ENCODE measurements at places on chromosomes 16 and 17. TPM values are rescaled to one million over a fixed set of nuclear protein-coding genes. Genes with fewer than 3 reads are reported as not detected.

The TP53TG3F gene
- not detected for total RNA-seq

The CHST4 gene
- not detected for total RNA-seq

The KRT20 gene
- not detected for total RNA-seq

The MYO15B gene
- 4.2 TPM for total RNA-seq

The CDH1 gene
- total RNA-seq, result 3.2 TPM

The RHOT1 gene
- total RNA-seq, result 39.6 TPM

The NPIPA3 gene
- 0.24 TPM for total RNA-seq

The RCVRN gene
- under 0.01 TPM for total RNA-seq

The CBFA2T3 gene
- total RNA-seq, result 0.16 TPM

The MRPS23 gene
- total RNA-seq, result 13.8 TPM

The UMOD gene
- not detected for total RNA-seq

The DHRS7C gene
- not detected for total RNA-seq

The TTYH2 gene
- 7.5 TPM for total RNA-seq

The DDX5 gene
- total RNA-seq, result 379 TPM

The NPW gene
- not detected for total RNA-seq

The PPM1E gene
- total RNA-seq, result 0.49 TPM

The RBFOX1 gene
- not detected for total RNA-seq

The POLDIP2 gene
- total RNA-seq, result 89.1 TPM

The SDK2 gene
- 1.5 TPM for total RNA-seq

The PIPOX gene
- 3.4 TPM for total RNA-seq

The TMEM235 gene
- total RNA-seq, result not detected

The TVP23A gene
- total RNA-seq, result not detected

The FN3K gene
- total RNA-seq, result 1.8 TPM

The KRTAP9-4 gene
- total RNA-seq, result not detected

The AARSD1 gene
- total RNA-seq, result 16.4 TPM

The ABCC3 gene
- total RNA-seq, result 24.8 TPM

The CAPNS2 gene
- 1.8 TPM for total RNA-seq

The FOXJ1 gene
- not detected for total RNA-seq

The SRCIN1 gene
- not detected for total RNA-seq

The FBXW10B gene
- total RNA-seq, result 6.7 TPM

The NOD2 gene
- total RNA-seq, result 1.5 TPM
